ENCODE measurements at places on chromosomes 5 and 9. TPM values are rescaled to one million over a fixed set of nuclear protein-coding genes. Genes with fewer than 3 reads are reported as not detected.

The HACD4 gene
- 2.8 TPM for total RNA-seq

GRCh38 chr9:94872083-94872833, 145.8 kb downstream of the AOPEP start:
- DNase-seq = no peak

- DNase-seq = no peak
These were observed 207.7 kb downstream of the PIK3R1 start for GRCh38 chr5:68423154-68423811.

DNA sequence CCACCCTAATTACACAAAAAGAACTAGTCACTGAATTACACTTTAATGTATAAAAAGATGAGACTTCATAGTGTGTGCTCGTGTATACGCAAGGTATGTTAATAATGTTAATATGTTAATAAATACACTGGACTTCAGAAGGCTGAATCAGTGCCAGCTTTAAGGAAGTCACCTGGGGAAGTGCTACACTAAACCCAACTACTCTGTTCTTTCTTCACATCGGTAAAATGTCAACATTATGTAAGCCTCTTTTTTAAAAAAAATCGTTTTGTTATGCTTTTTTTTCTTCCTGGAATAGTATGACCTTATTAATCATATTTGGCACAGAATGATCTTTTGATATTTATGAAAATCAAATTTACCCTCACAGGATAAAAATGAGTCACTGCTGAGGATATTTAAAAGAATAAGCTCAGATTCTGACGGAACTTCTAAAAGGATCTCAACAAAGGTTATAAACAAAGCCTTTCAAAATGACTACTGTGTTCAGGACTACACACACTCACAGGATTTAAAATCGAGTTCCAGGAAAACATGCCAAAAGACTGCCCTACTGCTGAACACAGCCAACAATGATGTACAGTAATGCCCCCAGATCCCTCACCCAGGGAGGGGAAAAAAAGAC, 75.9 kb downstream of the AUH start:
- DNase-seq = no peak

DNA sequence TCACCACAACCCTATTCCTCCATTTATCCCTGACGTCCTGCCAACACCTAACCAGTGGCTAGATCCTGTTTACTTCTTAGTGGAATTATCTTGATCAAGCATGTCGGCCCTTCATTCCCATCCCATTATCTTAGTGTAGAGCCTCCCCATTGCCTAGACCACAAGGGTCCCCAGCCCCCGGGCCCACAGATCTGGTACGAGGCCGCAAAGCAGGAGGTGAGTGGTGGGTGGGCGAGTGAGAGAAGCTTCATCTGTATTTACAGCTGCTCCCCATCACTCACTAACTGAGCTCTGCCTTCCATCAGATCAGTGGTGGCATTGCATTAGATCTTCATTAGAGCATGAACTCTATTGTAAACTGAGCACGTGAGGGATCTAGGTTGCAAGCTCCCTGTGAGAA, 182.7 kb downstream of the TSSK1B start:
- no peak for DNase-seq

GRCh38 chr9:35748242-35748857, 678 bp downstream of the GBA2 start:
- no peak for DNase-seq

DNA sequence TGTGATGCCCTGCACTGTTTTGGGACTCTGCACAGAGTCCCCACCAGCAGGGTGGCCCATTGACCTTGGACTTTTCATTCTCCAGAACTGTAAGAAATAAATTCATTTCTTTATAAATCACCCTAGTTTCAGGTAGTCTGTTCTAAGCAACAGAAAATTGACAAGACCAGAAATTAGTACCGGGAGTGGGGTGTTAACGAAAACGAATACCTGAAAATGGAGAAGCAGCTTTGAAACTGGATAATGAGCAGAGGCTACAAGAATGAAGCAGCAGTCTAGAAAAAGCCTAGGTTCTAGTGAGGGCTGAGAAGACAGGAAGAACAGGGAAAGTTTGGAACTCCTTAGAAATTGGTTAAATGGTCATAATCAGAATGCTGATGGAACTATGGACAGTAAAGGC, 2.1 kb upstream of the MCC start:
- no peak for DNase-seq

GRCh38 chr5:92337772-92338234, 954.7 kb upstream of the ARRDC3 start:
- no peak for DNase-seq

- no peak for DNase-seq
These were observed 35.0 kb downstream of the PTTG1 start for GRCh38 chr5:160456480-160457177.

All from glomerular endothelial cell (primary cell).